GM12891 (cell line): ENCODE measurements at places on chromosomes 7 and 10.

DNA sequence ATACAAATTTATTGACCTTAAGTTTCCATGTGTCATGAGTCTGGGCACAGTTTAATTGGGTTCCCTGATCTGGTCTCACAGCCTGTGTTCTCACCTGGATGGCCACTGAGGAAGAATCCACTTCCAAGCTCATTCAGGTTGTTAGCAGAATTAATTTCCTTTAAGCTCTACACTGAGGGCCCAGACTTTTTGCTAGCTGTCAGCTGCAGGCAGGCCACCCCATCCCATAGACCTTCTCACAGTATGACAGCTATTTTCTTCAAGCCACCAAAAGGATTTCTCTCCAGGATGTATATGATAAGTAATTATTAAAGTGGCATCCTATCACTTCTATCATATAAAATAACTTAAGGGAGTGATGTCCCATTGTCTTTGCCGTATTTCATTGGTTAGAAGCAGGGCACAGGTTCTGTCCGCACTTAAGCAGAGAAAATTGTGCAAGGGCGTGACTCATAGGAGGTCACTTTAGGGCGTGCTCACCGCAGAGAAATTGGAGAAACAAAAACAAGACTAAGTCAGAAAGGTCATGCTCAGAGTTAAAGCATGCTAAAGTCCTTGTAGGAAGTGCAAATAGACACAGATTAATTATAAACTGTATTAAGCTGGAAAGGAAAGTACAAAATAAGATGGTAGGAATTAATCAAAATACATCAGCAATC lies 109.9 kb downstream of the AHR start:
- DNase-seq: no peak

GRCh38 chr10:124124123-124124768 lies 30.8 kb upstream of the CHST15 start:
- no peak for DNase-seq

- no peak for DNase-seq
Measured at GRCh38 chr7:2112261-2113198, 120.2 kb downstream of the MAD1L1 start.

GRCh38 chr7:120684463-120684862 lies 173.5 kb downstream of the TSPAN12 start:
- DNase-seq: no peak
